HT-29 (cell line): ENCODE measurements at places on chromosomes 16 and 17.

DNA sequence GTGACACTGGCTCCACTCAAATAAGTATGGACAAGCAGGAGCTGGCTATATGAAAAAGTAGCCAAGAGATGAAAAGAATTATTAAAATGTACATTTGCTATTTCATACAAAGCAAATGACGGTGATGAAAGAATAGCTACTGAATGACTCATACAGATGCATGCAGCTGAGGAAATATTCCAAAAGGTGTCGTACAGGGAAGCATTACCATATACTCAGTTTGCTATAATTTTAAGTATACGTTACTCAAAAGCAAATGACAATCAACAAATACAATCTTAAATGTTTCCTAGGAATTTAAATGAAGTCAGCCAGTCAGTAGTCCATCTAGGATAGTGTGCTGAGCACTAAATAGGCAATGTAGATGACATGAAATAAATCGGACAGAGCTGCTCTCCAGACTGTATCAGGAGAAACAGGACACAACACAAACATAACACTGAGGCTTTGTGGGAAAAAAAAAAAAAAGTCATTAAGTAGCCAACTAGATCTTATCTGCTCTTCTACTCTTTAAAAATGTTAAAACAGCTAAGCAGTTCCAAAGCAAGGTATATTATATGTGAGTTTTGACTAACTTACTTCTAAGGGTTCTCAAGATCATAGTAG, 65.0 kb downstream of the NCOR1 start:
- DNase-seq: peak; percentile 41

DNA sequence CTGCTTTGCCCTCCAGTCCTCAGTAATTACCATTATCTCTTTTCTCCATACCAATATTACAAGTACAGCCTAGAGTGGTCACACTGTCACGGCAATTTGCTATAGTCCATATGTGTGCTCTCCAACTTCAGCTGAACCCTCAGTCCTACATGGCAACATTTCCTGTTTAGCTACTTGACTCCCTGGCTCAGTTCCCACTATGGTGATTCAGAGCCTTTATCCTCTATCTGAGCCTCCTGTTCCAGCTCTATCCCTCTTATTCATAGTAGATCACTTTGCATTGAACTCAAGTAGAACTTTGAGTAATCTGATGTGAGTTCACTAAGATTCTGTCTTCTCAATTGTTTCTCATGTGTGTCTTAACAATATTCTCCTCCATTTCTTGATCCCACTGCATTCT, 43.7 kb upstream of the GOSR1 start:
- DNase-seq: peak; percentile 69

- no peak for DNase-seq
These were observed 38.2 kb downstream of the COPRS start for GRCh38 chr17:31820691-31821435.

DNA sequence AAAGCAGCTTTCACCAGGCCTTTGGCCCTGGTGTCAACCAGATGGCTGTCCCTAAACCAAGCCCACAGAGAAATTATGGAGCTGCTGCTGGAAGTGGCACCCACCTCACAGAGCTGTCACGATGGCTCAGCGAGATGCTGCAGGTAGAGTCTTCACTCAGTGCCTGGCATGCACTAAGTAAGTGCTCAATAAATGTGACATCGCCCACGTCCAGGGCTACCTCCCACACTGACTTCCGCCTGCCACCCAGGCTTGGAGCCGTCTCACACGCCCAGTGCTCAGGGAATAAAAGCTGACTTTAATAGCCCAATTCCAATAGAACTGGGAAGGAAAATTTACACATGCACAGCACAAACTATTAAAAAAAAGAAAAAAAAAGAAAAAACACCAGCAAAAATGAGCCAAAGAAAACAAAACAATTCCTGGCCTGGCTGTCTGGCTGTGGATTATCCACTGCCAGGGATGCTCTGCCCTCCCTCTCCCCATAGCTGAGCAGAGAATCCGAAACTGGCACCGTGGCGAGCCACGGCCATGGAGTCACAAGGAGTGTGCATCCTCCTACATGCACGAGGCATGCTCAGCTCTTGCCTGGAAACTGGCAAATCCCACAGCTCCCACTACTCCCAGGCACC, 68.9 kb downstream of the ZNF423 start:
- no peak for DNase-seq

DNA sequence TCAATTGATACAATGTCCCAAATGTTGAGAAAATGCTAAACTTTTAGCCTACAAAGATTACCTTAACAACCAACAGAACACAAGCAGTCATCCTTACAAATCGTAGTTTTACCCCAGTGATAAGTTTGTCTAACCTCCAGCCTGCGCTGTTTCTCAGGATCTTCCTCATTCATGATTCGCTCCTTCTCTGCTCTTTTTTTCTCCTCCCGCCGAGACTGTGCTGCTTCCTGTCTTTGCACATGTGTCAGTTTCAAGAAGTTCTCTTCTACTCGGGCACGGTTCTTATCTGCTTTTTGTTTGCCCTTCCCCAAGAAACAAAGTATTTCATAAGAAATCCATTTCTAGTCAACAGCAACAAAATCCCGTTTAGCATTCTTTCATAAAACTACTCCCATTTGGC, 10.2 kb upstream of the STRADA start:
- no peak for DNase-seq

DNA sequence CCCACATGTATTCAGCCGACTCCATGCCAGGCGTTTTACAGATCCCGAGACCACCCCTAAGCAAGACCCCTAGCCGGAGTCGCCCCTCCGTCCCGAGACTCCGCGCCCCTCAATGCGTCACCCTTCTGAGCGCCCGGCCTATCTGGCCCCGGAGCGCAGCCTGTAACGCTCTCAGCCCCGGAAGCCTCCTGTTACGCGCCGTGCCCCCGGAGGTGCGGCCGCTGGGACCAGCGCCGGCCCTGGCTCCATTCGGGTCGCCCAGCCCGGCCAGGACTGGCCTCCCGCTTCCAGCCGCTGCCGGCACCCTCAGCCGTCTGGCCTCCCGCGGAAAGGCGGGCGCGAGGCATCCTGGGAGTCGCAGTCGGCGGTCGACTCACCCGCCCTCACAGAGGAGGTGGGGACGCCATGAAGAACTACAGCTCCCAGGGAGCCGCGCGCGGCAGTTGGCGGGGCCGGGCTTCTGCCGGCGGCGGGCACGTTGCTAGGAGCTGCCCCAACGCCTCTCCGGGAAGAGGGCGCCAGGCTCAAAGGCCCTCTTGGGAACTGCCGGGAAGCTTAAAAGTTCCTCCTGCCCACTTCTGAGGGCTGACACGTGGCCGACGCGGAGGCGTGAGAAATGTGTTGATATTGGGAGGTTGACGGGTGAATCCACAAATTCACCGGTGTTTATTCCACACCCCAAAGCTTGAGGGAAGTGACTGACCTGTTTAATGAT, at the start of gene FBF1:
Gene FBF1 (minus strand): TSS at position 316 of the 715 bp plus-strand sequence. CDS start 2,893 bp downstream, outside the sequence.
- DNase-seq: peak; percentile 95

GRCh38 chr17:58534901-58535421, 20.5 kb upstream of the MTMR4 start:
- no peak for DNase-seq
